Progenitor cell of endocrine pancreas (in vitro differentiated cells): ENCODE measurements at places on chromosomes 3 and 15. TPM values are rescaled to one million over a fixed set of nuclear protein-coding genes. Genes with fewer than 3 reads are reported as not detected.

DNA sequence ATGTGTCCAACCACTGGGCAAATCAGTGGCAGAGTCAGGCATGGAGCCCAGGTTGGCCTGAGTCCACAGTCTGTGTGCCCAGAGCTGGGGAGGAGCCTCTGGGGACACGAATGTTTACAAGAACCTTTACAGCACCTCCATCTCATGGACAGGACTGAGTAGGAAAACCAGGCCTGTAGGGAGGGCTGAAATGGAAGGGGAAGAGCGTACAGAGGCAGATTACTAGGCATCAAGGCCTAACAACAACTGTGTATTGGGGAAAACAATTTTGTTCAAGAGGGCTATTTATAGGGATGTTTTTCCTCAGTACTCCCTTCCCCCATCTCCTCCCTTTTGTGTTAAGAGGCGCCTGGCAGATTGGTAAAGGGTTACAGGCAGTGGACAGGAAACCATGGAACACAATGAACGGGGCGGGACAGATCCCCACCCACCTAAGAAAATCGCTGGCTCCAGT lies 15.1 kb upstream of the ARHGAP31 start:
- DNase-seq: no peak

DNA sequence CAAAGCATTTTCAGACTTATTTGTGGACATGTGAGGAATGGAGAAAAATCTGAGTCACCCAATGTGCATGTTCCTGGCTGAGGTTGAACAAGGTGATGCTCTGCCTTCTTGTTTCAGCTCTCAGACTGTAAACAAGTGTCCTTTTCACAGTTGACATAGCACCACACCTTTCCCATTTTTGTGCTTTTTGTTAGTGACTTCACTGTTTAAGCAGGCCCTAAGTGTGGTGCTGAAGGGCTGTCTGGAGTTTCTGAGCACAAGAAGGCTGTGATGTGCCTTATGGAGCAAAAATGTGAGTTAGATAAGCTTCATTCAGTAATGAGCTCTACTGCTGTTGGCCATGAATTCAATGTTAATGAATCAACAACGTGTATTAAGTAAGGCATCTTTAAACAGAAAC lies 20.4 kb downstream of the ABI3BP start:
- DNase-seq: no peak

- no peak for DNase-seq
Observed at GRCh38 chr3:51242939-51243338, 142.2 kb upstream of the MANF start.

GRCh38 chr3:168859574-168859973 lies 763.9 kb upstream of the GOLIM4 start:
- DNase-seq: no peak

- DNase-seq: no peak
Observed at GRCh38 chr15:38068626-38069391, 134.4 kb downstream of the TMCO5A start.

DNA sequence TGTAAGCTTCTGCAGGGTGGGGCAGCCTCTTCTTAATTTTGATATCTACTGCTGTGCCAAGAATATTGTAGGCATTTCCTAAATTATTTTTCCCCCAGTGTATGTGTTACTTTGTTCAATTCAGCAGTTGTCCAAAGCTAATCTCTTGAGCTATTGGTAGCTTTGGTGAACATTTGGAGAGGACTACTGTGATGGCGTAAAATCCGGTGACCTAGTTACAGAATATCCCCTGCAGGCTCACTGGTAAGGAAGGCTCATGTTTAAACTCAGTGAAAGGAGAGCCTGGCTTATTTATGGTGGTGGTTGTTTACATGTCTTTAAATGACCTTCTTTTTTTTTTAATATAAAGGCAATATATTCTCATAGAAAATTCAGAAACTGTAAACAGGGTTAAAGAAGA lies 105.6 kb downstream of the LPP start:
- no peak for DNase-seq

GRCh38 chr3:151743855-151744254 lies 10.1 kb downstream of the AADACL2 start:
- DNase-seq: no peak

- no peak for DNase-seq
Observed at GRCh38 chr3:105233010-105233409, 133.7 kb upstream of the ALCAM start.

- DNase-seq: no peak
Observed at GRCh38 chr15:96801576-96802150, 471.2 kb downstream of the NR2F2 start.

GRCh38 chr15:99019558-99020540 lies 12.3 kb upstream of the PGPEP1L start:
- DNase-seq: no peak

Gene ZNF619
- 7.3 and 7.8 TPM in 2 replicates for total RNA-seq

Gene MOBP
- total RNA-seq: not detected in 2 replicates

Gene CLN6
- 46.6 and 48.4 TPM in 2 replicates for total RNA-seq

Gene SLC51A
- 0.34 and 0.62 TPM in 2 replicates for total RNA-seq
